ENCODE measurements at places on chromosomes 11 and 22.

- DNase-seq = peak; percentile 95
Measured at GRCh38 chr22:46829117-46829891, 66.9 kb downstream of the TBC1D22A start.

- peak; percentile 16 for DNase-seq
Measured at GRCh38 chr11:129323896-129324502, 51.6 kb upstream of the BARX2 start.

- DNase-seq = peak; percentile 55
Measured at GRCh38 chr22:22720201-22720723, 75.8 kb downstream of the GGTLC2 start.

GRCh38 chr22:36360871-36361383, 26.8 kb downstream of the MYH9 start:
- peak; percentile 80 for DNase-seq

- no peak for DNase-seq
Measured at GRCh38 chr11:82899957-82900276, 313 bp downstream of the PRCP start.

- no peak for DNase-seq
Measured at GRCh38 chr11:122851366-122851966, 13.2 kb downstream of the CRTAM start.

DNA sequence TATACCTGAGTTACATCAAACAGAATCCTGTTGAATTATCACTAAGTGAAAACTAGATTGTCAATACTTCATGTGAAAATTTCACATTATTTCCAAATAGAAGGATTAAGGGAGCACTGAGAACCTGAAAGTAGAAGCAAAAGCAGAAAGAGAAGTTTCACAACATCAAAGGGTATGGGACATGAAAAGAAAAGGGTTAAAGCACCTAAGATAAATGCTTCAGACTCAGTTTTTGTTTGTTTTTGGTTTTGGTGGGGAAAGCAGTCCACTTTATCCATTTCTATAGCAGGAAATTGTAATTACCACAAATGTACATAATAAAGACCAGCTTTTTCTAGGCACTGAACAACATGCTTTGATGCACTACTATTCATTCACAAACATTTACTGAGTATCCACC, 1069.7 kb upstream of the CCDC90B start:
- DNase-seq = no peak

DNA sequence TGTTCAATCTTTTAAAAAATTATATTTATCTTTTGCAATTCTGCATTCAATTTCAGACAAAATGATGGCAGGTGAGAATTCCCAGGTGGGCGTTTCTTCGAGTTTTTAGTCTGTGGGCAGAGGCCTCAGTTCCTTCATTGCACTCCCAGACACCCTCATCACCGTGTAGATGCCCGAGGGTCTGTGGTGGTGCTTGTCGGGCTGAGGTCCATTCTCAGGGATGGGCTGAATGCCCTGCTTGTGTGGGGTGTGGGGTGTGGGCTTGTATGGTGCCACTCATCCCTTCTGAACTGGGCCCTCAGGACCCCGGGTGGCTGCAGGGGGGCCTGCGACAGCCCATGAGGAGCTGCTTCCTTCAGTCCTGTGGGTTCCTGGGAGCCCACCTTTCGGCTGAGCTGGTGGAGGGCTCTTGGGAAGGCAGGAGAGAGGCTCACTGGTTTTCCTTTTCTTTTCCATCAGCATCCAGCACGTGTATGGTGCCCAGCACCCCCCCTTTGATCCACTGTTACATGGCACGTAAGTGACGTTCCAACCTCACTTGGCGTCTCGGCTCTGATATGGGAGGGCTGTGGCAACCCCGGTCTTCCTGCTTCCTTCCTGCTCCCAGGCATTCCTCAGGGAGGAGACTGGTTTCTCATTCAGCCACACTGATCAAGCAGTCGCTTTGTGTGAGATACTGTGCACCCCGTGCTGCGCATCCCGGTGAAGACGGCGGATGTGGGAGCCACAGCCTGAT, 29.8 kb downstream of the TBC1D22A start:
- DNase-seq = no peak

DNA sequence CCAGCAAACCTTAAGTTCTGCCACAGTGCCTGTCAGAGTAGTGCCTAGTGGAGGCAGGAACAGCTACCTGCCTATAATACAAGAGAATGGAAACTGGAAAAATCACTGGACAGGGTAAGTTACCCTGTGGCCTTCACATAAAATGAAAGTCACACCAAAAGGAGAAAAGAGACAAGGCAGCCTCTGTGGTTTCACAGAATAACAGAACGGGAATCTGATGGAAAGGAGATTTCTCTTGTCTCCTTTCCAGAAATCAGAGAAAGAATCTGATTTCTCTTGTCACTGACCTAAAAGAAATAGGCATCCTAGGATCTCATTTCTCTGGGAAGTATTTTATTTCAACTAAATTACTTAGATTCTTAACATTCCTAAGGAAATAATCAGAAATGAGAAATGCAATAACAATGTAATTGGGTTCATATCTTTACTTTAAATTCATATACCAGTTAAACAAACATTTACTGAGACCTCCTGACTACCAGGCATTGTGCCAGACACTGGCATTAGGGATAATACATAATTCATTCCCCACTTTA, 41.6 kb downstream of the PRCP start:
- peak; percentile 89 for DNase-seq

- peak; percentile 18 for DNase-seq
Measured at GRCh38 chr11:66814678-66815077, 28.6 kb upstream of the RCE1 start.

DNA sequence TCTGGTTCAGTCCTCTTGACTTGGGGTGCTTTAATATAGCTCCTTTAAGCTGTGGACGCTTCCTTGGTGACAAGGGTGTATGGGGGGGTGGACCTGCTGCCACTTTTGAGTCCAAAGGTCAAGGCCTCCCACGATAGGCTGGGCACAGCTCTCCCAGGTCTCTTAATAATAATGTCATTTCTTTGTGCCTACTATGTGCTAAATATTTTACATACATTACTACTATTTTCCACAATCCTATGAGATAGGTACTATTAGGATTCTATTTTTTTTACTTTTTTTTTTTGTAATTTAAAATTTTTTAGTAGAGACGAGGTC, 304 bp upstream of the UCP3 start:
- no peak for DNase-seq

GRCh38 chr22:31248138-31248745, 36.1 kb downstream of the LIMK2 start:
- peak; percentile 96 for DNase-seq

GRCh38 chr11:90594658-90595057, 371.8 kb upstream of the CHORDC1 start:
- no peak for DNase-seq

DNA sequence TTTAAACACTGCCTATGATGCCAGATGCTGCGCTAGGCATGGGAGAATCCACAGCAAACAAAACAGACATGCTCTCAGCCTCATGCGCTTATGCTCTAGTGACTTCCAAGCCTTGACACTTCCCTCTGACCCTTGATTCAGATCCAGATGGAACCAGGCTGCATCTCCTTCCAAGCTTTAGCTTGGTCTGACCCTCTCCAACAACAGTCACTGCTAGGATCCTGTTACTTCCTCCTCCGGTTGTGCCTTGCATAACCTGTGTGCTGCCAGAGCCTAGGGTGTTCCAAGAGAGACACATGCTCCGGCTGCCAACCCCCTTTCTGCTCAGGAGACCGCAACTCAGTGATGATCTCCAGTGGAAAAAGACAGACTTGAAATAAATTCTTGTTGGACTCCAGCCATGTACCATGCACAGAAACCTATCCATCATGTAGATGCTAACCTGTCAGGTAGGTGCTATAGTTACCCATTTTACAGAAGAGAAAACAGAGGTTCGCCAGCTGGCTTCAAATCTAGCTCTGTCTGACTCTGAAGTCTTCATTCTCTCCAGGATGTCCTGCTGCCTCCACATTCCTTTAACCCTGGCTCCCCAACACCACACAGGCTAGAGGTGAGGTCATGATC, 136.3 kb upstream of the TEAD1 start:
- no peak for DNase-seq

- no peak for DNase-seq
Measured at GRCh38 chr11:102472127-102472526, 19.6 kb upstream of the TMEM123 start.

GRCh38 chr11:61747192-61747966, 5.1 kb upstream of the MYRF start:
- peak; percentile 71 for DNase-seq

GRCh38 chr11:102488208-102488607, 35.6 kb upstream of the TMEM123 start:
- DNase-seq = no peak

DNA sequence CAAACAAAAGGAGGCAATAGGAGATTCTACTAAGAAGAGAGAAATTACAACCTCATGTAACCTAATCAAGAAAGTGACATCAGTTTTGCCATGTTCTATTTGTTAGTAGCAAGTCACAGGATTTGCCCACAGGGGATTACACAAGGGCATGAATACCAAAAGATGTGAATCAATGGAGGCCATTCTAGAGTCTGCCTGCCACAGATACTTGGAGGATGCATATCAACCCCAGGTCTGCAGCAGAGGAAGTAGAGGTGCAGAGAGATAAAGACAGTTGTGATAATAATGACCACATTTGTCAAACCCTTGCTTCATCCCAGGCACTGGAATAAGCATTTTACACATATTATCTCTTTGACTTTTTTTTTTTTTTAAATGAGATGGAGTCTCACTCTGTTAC, 2.4 kb upstream of the ASCC2 start:
- DNase-seq = peak; percentile 29

- peak; percentile 45 for DNase-seq
Measured at GRCh38 chr11:32333320-32333991, 101.9 kb downstream of the WT1 start.

DNA sequence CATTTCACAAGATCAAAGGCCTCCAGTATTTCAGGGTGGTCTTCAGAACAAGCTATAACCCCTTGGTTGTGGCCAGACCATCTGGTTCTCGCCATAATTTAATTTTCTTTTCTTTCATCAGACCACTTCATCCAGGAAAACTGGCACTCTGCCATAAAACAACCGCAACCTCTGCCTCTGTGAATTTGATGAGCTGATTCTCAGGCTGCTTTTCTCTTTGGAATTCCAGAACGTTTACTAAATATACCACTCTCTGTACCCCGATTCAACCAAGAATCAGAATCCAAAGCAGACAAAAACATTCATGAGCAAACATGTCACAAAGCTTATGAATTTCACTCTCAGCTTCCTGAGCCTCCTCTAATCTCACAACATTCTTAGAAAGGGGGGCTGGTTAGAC, 331.8 kb upstream of the SYN3 start:
- peak; percentile 30 for DNase-seq
